ENCODE measurements at places on chromosomes 1 and 21. TPM values are rescaled to one million over a fixed set of nuclear protein-coding genes. Genes with fewer than 3 reads are reported as not detected.

DNA sequence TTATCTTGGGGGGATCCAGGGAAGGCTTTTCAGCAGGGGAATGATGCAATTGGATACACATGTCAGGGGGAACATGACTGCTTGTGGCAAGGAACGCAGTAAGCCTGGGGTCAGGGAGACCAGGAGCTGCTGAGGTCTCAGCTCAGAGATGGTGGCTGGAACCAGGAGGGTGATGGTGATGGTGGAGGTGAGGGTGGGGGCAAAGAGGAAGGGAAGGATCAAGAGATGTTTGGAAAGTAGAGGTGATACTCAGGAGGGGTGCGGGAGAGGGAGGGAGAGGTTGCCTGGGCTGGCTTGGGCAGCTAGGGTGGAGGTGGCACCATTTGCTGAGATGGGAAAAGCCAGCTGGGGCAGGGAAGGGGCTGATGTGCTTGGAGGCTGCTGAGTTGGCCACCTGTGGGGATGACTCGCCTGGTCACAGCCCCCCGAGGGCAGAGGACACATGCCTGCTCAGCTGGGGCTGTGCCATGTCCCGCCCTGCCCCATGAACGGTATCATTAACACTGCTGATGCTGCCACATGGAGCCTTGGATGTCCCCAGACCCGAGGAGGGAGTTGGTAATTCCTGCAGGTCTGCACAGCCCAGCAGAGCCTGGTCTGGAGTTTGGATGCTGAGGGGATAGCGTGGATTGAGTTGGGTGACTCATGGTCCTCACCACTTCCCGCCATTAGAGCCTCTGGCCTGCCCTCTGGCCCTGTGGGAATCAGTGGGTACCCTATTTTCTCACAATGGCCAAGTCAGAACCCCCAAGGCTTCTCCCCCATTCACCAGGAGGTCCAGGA is 6.3 kb upstream of the PADI1 start:
- no peaks in the 10 kb centered on the region for H3K36me3 ChIP-seq
- H3K27ac ChIP-seq = no peak overlapping the region
- DNase-seq = no peak
- H3K4me3 ChIP-seq = no peak overlapping the region
- no peaks in the 10 kb centered on the region for H3K27me3 ChIP-seq

GRCh38 chr21:37769656-37770055 is 146.6 kb downstream of the KCNJ6 start:
- H3K27ac ChIP-seq = no peak overlapping the region
- no peaks in the 10 kb centered on the region for H3K36me3 ChIP-seq
- H3K4me1 ChIP-seq = no peaks in the 10 kb centered on the region
- DNase-seq = no peak
- no peaks in the 10 kb centered on the region for H3K27me3 ChIP-seq
- no peak overlapping the region for H3K4me3 ChIP-seq

GRCh38 chr1:42146626-42147320 is 6.4 kb upstream of the GUCA2B start:
- no peak overlapping the region for H3K27ac ChIP-seq
- H3K4me1 ChIP-seq = peaks cover 3% of the 10 kb centered on the region
- no peak overlapping the region for H3K4me3 ChIP-seq
- DNase-seq = peak; percentile 79

Gene PPFIA4
- 5.1 TPM for total RNA-seq

DNA sequence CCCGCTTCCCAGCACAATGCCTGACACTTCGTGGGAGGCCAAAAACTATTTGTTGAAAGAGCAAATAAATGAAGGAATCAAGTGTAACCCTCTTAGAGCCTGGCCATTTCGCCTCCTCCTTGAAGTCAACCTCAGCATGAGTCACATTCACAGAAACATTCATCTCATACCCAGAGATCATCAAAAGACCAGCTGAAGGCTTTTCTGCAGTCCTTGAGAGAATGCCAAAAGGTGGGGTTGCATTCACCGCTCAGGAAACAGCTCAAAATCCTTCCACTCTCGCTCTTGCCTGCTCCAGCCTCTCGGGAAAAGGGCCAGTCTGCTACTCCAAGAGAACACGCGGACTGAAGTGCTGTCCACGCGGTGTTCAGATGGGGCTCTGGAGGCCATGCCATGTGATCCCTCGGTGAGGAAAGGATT is 90.0 kb downstream of the VWA5B1 start:
- H3K27me3 ChIP-seq = peaks cover 33% of the 10 kb centered on the region
- no peak overlapping the region for H3K27ac ChIP-seq
- DNase-seq = no peak
- no peaks in the 10 kb centered on the region for H3K4me1 ChIP-seq
- no peaks in the 10 kb centered on the region for H3K36me3 ChIP-seq

DNA sequence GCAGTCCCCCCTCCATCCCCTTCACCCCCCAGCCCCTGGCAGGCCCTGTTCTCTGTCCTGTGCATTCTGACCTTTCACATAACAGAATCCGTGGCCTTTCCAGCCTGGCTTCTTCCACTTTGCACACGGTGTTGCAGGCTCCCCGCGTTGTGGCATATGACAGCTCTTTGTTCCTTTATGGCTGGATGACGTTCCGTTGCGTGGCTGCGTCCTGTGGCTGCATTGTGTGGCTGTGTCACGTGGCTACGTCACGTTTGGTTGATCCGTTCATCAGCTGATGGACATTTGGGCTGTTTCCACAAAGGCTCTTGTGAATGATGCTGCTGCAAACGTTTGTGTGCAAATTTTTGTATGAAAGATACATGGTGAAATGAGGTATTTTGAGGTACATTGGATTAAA is 53.3 kb downstream of the PDE9A start:
- no peaks in the 10 kb centered on the region for H3K36me3 ChIP-seq
- H3K4me1 ChIP-seq = no peaks in the 10 kb centered on the region
- no peak overlapping the region for H3K27ac ChIP-seq
- DNase-seq = no peak
- H3K4me3 ChIP-seq = no peak overlapping the region
- H3K27me3 ChIP-seq = no peaks in the 10 kb centered on the region

DNA sequence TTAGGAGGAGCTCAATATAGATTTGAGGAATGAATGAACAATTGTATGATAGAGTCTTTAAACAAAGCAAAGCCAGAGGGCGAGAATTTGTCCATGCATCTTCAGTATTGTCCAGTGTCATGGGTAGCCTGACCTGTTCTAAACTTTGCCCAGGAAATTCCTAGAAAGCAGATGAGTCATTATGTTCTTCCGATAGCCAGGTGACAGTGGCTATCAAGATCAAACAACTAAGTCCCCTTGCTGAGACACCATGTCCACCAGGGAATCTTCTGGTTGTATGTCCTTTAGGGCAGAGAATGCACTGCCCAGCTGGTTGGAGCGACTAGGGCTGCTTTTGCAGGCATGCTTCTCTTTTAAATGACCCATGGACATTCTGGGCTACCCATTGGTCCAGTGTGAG is 1.8 kb upstream of the SLC26A9 start:
- H3K27me3 ChIP-seq = no peaks in the 10 kb centered on the region
- DNase-seq = no peak
- H3K4me3 ChIP-seq = no peak overlapping the region
- peaks cover 9% of the 10 kb centered on the region for H3K4me1 ChIP-seq
- H3K36me3 ChIP-seq = no peaks in the 10 kb centered on the region
- no peak overlapping the region for H3K27ac ChIP-seq

Gene TTC3
- 77.1 TPM for total RNA-seq

GRCh38 chr1:176885751-176886150 is 278.8 kb downstream of the ASTN1 start:
- no peak for DNase-seq
- no peaks in the 10 kb centered on the region for H3K4me1 ChIP-seq
- H3K27ac ChIP-seq = no peak overlapping the region
- H3K36me3 ChIP-seq = no peaks in the 10 kb centered on the region
- H3K4me3 ChIP-seq = no peak overlapping the region

- H3K4me1 ChIP-seq = peaks cover 3% of the 10 kb centered on the region
- no peak overlapping the region for H3K4me3 ChIP-seq
- no peak for DNase-seq
- H3K36me3 ChIP-seq = no peaks in the 10 kb centered on the region
Observed at GRCh38 chr1:231719485-231720183, 93.0 kb downstream of the DISC1 start.

GRCh38 chr1:207070811-207071210 is 17.7 kb downstream of the PFKFB2 start:
- no peak for DNase-seq
- H3K4me3 ChIP-seq = no peak overlapping the region
- no peaks in the 10 kb centered on the region for H3K4me1 ChIP-seq
- no peaks in the 10 kb centered on the region for H3K27me3 ChIP-seq

- peaks cover 3% of the 10 kb centered on the region for H3K27me3 ChIP-seq
- H3K36me3 ChIP-seq = no peaks in the 10 kb centered on the region
- H3K4me1 ChIP-seq = no peaks in the 10 kb centered on the region
- H3K4me3 ChIP-seq = no peak overlapping the region
Observed at GRCh38 chr1:4397196-4397595, 257.2 kb upstream of the AJAP1 start.

Gene NMNAT2
- 1.1 TPM for total RNA-seq

Gene TMEM200B
- 10.5 TPM for total RNA-seq

GRCh38 chr1:203287109-203287893 is 18.0 kb upstream of the BTG2 start:
- H3K4me1 ChIP-seq = peaks cover 40% of the 10 kb centered on the region
- peak overlapping the region; percentile 37 for H3K27ac ChIP-seq
- no peak overlapping the region for H3K4me3 ChIP-seq

Gene IL12RB2
- total RNA-seq = 0.40 TPM

Gene MMEL1
- 4.0 TPM for total RNA-seq

Gene CD164L2
- total RNA-seq = 6.3 TPM

Gene PRKAA2
- 2.1 TPM for total RNA-seq
